Activated naive CD4-positive, alpha-beta T cell (primary cell): ENCODE measurements at places on chromosomes 7 and 10.

- no peak for DNase-seq
Observed at GRCh38 chr7:107387128-107387527, 82.7 kb upstream of the GPR22 start.

DNA sequence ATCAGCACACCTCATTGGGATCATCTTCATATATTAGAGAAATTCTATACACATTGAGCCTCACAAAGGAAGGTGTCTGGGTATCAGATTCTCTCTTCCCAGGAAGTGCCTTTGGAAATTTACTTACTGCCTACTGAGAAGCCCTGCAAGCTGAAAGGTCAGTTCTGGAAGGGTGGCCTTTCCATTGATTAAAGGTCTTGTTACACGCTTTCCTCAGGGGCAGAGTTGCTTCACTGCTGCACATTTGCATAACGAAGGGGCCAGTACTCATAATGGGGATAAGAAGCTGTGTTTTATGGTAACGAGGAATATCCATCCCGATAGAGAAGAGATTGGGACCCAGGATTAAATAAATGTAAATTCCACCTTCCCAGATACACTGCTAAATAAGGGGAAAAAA is 19.4 kb upstream of the IL15RA start:
- no peak for DNase-seq

GRCh38 chr7:42753367-42753766 is 158.5 kb downstream of the C7orf25 start:
- DNase-seq, result no peak

- no peak for DNase-seq
Observed at GRCh38 chr10:69209787-69210484, 10.2 kb upstream of the HKDC1 start.

- no peak for DNase-seq
Observed at GRCh38 chr10:114632869-114633715, 25.0 kb downstream of the ABLIM1 start.

GRCh38 chr10:1674501-1674900 is 62.8 kb downstream of the ADARB2 start:
- no peak for DNase-seq

DNA sequence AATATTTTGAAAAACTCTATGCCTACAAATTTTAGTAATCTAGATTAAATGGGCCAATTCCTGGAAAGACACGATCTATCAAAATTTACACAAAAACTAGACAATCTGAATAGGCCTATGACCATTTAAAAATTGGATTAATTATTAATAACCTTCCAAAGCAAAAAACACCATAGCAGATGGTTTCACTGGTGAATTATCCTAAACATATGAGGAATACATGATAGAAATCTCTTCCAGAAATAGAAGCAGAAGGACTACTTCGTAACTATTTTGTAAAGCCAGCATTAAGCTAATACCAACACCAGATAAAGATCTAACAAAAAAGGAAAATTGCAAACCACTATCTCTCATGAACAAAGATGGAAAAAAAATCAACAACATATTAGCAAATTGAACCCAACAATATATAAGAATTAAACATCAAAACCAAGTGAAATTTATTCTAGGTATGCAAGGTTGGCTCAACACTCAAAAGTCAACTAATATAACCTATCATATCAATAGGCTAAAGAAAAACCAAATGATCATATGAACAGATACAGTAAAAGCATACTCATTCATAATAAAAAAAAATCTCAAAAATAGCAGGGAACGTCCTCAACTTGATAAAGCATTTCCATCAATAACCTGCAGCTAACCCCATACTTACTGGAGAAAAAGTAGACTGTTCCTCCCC is 16.3 kb downstream of the WASL start:
- DNase-seq, result no peak

DNA sequence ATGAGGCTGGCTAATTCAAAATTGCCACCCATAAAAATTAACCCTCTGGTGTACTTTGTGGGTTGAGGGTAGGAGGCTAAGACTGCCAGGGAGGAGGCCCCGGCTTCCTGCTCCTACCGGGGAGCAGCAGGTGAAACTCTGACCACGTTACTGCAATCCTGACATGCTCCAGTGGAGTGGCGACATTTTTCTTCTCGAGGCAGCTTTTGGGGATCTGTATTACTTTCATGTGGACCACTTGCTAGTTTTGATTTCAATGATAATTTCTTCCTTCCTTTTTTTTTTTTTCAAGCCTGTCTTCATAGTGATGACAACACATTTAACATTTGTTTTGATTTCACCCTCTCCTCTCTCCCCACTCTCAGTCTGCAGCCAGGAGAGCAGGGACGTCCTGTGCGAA is 14.6 kb downstream of the GATA3 start:
- DNase-seq, result no peak

GRCh38 chr7:134316539-134317344 is at the start of gene SLC35B4:
Gene SLC35B4 (minus strand): TSS chr7:134316930. CDS start chr7:134316751, 179 bp downstream.
- peak; percentile 87 for DNase-seq

DNA sequence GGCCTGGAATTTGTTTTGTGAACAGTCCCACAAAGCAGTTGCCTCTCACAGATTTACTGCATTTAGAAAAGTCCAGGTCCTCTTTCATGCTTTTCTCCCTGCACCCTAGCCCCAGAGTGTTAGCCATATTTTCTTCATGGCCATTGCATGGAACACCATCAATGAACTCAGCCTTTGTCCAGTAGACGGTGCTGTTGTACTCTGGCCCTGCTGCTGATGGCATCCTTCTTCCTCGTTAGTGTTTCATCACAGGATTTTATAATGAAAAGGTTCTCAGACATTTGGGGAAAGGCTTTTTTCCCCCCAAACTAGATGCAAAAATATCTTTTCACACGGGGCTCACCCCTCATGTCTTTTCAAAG is 93.0 kb upstream of the SLC25A13 start:
- DNase-seq, result no peak

GRCh38 chr10:12927896-12928295 is 73.6 kb downstream of the CCDC3 start:
- no peak for DNase-seq

GRCh38 chr10:29050081-29050480 is 238.8 kb upstream of the LYZL1 start:
- DNase-seq, result no peak

DNA sequence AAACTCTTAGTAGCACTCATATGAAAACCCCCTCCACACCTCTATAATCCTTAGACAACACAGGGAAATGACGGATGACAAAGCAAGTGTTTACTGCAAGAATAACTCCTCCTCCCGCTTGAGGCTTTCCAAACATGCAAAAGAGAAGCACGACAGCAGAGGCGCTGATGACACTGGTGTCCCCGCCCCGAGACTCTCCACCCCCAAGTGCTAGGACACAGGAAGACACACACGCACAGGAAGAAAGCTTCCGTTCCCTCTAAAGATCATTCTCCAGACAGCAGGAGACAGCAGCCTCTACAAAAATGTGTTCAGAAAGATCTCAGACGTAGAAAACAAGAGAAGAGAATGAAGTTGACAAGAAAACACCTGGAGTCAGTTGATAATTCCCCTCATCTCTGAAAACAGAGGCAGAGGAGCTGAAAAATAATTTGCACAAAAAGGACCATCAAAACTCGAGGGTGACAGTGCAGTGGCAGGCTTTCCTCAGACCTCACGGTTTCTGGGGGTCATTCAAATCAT is 90.2 kb downstream of the DLG5 start:
- peak; percentile 43 for DNase-seq

DNA sequence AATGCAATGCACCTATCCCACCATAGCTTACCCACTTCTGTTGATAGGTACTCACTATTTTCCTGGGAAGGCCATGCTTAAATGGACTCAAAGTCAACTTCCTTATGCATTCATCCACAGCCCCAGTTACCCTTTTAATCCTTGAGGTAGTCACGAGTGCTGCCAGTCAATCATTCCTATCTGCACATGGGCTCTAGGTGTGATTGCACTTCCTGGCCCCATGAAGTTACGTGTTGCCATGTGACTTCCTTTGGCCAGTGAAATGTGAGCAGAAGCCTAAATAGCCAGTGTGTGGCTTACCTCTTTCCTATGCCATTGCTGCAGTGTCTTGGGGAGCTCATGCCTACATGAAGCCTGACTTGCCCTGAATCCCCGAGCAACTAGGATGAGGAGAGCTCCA is 23.5 kb upstream of the EIF5AL1 start:
- DNase-seq, result no peak

GRCh38 chr7:21011153-21011552 is 224.5 kb upstream of the SP8 start:
- DNase-seq, result no peak

DNA sequence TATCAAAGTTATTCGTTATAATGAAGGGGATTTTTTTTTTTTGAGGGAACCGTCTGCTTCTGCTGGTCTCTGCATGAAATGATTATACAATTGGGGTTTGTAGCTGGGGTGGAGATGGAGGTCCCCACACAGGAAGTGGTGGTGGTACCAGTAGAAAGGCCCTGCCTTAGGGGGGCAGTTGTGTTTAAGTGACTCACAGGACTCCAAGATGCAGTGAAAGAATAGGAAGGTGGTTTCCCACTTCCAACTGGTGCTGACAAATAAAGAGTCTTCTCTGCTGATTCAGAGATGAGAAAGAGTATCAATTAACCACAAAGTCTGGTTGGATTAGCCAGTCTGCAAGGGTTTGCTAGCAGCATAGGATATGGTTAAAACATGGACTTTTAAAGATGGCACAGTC is 376.0 kb downstream of the SORCS3 start:
- DNase-seq, result no peak

GRCh38 chr7:131623154-131623553 is 66.7 kb upstream of the PODXL start:
- DNase-seq, result no peak

GRCh38 chr7:145909991-145910513 is 206.5 kb upstream of the CNTNAP2 start:
- DNase-seq, result no peak

- no peak for DNase-seq
Observed at GRCh38 chr7:114343949-114344708, 70.5 kb upstream of the FOXP2 start.

DNA sequence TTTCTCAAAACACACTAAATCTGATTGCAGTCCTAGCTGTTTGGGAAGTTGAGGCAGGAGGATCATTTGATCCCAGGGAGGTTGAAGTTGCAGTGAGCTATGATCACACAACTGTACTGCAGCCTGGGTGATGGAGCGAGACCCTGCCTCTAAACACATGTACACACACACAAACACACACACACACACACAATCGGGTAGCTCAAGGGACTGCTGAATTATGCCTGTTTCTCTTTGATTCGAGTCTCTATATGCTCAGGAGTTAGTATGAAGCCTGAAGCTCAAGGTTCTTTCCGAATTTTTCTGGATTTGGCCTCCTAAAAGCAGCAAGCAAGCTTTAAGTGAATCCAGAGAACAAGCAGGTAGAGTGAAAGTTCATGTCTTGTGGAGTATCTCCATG is 22.5 kb downstream of the PRTFDC1 start:
- no peak for DNase-seq

- DNase-seq, result no peak
Observed at GRCh38 chr7:66575398-66575797, 53.3 kb upstream of the KCTD7 start.

DNA sequence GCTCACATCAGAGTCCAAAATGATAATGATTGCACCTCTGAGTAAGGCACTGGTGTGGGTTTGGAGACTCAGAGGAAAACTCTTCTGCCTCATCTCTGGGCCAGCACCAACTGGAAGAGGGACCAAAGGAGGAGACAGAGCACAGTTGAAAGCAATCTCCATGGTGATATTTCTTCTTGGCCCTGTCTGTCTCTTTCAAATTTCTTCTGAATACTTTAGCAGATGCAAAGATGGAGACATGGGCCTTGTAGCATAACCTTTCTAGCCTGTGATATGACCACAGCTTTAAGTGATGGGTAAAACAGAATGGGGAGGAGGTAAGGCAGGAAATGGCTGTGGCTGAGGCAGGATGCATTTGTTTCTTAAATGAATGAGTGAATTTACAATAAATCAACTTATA is 12.2 kb upstream of the GIMAP7 start:
- no peak for DNase-seq

- DNase-seq, result no peak
Observed at GRCh38 chr7:97270280-97270679, 152.8 kb downstream of the SDHAF3 start.

DNA sequence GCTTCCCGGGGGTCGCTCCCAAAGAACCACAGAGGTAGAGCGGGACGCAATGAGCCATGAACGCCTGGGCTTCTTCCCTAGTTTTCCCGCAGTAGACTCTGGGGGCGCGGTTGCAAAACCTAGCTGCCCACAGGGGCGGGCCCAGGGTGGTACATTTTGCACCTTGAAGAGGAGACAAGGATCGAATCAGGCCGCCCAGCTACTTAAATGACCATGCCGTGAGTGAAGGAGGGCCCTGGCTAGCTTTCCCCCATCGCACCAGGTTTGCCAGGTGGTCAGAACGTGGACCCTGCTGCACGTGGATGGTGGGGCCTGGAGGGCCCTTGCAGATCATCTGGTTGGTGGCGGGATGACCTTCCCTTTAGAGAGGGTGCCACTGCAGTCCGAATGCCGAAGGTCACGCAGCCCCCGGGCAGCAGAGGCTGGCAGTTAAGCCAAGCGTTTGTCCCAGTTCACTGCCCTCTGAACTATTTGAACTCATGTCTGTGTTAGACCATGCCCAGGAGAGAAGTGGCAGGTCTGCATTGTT is 604 bp upstream of the SHTN1 start:
- DNase-seq, result no peak

DNA sequence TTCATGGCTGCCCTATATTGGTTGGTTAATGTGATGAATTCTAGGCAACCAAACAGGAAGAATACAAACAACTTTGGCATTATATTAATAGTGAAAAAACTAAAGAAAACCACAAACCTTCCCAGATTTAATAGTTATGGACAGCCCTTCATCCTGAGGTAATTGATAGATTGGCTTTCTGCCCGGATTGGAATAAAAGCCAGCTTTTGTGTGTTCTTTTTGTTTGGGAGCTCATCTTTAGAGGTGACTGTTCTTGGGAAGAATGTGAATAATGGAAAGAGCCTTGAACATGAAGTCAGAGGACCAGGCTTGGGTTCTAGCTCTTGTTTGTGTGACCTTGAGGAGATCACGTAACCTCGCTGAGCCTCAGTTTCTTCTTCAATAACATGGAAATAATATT is 92.3 kb downstream of the VTI1A start:
- no peak for DNase-seq

DNA sequence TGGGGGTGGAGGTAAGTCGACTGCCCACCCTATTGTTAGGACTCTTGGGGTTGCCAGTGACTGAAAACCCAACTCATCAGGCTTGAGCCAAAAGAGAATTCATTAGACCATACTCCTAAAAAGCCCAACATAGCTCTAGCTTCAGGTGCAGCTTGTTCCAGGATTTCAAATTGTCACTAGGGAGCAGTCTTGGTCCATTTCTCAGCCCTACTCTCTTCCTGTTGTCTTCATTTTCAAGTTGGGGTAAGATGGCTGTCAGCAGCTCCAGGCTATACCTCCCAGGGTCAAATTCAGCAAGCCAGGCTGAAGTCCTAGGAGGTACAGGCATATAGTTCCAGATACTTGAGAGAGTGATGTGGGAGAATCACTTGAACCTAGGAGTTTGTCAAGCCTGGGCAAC is 14.9 kb upstream of the COL13A1 start:
- no peak for DNase-seq

DNA sequence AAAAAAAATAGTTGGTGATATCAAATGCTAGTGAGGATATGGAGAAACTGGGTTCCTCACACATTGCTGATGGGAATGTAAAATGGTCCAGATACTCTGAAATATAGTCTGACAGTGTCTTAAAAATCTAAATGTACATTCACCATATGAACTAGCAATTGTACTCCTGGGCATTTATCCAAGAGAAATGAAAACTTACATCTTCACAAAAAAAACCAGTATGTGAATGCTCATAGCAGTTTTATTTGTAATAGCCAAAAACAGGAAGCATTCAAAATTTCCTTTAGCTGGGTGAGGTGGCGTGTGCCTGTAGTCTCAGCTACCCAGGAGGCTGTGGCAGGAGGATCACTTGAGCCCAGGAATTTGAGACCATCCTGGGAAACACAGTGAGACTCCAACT is 2.1 kb upstream of the SSC4D start:
- no peak for DNase-seq
